Activated CD4-positive, alpha-beta T cell treated with anti-CD3 and anti-CD28 coated beads for 24 hours (primary cell): ENCODE measurements at places on chromosomes 7 and 10.
A peak's percentile ranks its signal among the peaks of the same experiment; 100 is the strongest.

GRCh38 chr7:112009081-112009480 lies 197.1 kb downstream of the DOCK4 start:
- DNase-seq = no peak

DNA sequence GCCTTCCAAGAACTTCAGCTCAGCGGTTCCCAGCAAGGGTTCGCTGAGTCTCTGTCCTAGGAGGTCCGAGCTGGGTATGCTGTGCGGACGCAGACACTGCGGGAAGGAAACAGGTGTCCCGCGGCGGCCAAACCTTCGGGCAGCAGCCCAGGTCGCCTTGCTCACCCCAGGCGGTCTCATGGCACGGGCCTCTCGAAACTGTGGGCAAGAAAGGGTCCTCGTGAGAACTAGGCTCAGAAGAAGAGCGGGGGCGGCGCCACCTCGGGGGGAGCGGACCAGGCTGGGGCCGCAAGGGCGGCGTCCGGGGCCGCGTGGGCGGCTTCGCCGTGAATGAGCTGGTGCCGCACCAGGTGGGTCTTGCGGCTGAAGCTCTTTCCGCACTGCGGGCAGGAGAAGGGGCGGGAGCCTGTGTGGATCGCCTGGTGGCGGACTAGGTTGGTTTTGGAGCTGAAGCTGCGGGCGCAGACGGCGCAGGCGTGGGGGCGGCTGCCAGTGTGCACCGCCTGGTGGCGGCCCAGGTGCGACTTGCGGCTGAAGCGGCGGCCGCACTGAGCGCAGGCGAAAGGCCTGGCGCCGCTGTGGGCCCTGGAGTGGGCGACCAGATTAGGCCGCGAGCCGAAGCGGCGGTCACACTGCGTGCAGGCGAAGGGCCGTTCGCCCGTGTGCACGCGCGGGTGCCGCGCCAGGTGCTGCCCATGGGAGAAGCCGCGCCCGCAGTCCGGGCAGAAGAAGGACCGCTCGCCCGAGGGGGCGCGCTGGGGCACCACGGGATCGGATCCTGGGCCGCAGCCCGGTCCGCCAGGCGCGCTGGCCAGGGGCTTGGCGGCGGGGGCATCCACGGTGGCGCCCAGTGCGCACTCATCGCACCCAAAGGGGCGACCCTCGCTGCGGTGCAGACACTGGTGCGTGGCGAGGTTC lies 8.6 kb downstream of the ZNF467 start:
- no peak for DNase-seq

- DNase-seq = no peak
These were observed 410.3 kb upstream of the ZWINT start for GRCh38 chr10:56771343-56771742.

DNA sequence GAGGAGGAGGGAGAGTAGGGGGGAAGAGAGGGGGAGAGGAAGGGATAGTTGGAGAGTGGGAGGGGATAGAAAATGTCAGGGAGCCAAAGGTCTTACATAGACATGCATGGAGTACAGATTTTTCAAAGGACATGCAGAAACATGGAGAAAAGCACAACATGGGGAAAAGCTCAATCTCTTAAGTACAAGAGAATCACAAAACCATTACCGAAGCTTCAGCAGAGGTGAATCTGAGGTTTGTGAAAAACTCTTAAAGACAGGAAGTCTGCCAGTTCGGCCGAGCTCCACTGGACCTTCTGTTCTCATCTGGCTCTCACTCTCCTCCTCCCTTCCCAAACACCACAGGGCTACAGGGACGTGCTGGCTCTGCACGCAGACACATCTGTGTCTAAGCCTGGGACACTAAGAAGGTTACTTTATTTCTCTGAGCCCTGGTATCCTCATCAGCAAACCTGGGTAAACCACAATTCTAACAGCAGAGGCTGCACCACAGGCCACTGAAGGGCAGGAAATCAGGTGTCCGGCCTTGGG lies 133.9 kb downstream of the COBL start:
- DNase-seq = no peak

GRCh38 chr10:84269162-84269561 lies 24.3 kb downstream of the RGR start:
- no peak for DNase-seq

GRCh38 chr7:55363386-55364170 lies 1.6 kb upstream of the LANCL2 start:
- DNase-seq = no peak

DNA sequence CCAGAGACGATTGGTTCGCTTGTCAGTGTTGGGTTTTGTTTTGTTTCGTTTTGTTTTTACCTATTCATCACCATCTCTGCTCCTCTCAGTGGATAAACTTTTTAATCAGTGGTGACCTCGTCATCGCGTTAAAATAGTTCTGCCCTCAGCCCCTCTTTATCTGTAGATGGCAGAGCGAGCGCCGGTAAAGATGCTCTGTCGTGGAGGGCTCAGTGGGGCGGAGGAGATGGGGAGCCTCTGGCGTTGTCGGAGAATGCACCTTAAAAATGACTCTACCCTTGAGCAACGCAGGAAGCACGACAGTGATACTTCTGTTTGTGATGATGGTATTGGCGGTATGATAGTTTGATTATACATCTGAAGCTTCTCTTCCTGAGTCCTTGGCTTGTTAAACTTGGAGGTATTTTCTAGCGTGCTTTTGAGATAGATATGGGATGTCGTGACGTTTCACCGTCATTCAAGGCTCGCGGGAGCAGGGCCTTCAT lies 554 bp downstream of the CSGALNACT2 start:
- DNase-seq = peak; percentile 19

DNA sequence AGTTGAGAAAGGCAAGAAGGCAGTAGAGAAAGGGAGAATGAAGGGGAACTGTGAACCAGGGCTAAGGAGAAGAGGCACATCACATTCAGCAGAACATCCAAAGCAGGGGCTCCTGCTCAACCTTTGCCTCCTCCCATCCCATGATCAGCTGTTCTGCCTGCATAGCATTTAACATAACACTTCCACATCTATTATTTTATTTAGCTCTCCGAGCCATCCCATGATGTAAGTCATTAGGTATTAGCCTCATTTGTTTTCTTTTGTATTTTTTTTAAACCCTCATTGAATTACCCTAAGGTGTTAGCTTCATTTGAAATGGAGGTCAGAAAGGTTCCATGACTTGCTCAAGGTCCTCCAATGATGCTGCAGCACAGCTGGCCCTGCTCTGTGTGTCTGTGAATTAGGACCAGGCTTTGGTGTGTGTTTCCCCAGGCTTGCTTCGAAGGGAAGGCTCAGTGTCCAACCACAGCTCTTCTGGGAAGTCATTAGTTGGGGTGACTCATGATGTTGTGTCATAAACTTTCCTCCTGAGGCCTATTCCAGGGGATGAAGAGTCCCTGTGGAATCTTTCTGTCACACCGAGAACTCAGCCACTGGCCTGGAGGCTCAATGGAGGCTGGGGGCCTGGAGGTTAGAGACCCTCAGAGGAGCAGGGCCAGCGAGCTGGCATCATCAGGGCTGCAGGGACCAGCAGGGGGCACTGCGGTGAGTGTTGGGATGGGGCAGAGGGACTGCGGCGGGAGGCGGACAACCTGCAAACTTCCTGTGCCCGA lies 16.5 kb downstream of the NPFFR1 start:
- no peak for DNase-seq

- no peak for DNase-seq
These were observed 39.2 kb downstream of the DNAJC9 start for GRCh38 chr10:73207883-73208282.

DNA sequence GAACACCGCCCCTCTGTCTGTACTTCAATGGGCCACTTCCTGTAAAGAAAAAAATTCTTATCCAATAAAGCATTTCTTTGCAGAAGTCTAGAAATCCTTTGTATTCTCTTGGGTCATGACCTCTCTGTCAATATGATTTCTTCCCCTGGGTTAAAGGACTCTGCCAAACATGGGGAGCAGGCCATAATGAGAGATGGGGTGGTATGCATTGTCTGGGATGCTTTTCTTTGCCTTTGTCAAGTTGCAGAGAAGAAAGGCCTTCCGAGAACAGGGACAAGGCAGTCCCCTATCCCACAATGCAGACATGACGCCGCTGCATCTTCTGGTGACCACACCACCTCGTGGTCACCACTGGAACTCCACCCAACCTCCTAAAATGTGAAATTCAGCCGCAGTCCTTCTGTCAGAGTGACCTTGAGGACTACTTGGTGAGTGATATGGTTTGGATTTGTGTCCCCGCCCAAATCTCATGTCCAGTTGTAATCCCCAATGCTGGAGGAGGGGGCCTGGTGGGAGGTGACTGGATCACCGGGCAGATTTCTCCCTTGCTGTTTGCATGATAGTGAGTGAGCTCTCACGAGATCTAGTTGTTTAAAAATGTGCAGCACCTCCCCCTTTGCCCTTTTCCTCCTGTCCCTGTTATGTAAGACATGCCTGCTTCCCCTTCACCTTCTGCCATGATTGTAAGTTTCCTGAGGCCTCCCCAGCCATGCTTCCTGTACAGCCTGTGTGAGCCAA lies 15.2 kb upstream of the FRMPD2 start:
- DNase-seq = no peak

DNA sequence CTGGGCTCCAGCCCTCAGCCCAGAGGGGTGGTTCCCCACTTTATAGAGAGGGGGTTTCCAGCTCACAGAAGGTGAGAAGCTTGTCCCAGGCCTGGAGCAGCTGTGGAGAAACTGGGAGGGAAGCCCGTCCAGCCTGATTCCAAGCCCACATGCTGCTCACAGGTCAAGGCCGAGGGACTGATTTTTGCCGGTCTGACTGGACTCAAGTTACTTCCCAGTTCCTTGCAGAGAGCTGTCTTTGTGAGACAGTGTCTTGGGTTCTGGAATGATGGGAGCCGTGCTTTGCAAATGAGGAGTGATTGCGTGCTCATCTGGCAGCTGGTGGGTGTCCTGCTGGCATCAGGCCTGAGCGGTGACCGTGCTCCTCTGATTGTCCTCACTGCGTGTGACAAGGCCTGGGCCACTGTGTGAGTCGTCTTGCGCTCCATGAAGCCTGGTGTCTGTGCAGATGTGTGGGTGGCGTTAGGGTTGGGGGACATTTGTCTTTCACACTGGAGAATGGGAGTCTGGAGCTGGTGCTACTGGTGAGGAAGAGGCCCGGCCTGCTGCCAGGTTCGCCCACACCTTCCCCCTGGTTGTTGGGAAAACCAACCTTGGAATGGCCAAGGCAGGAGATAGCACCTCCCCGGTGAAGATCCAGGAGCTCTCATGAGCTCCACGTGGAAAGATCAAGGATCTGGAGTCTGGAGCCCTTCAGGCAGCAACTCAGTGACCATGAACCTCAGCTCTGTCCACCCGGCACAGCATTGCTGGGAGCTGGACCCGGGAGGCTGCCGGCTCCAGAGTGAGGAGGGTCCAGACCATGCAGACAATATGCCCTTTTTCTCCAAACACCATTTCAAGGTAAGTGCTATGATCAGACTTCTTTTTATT lies 129.6 kb downstream of the SMURF1 start:
- DNase-seq = no peak

- no peak for DNase-seq
These were observed 44.1 kb upstream of the LAMB1 start for GRCh38 chr7:108046952-108047506.

DNA sequence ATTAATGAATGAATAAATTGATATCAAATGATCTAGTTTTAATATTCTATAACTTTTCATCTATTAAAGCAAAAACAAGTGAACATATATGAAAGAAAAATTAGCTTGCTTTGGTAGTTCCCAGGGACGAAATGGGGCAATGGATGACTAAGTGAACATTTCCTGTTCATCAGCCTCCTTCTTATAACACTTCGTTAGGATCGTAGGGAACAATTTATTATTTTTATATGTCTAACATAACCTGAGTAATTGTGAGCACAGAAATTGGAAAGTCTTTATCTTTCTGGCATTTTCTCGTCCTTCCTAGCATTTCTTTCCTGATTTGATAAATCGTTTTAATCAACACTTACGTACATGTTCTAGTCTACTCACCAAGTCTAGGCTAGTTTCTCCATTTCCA lies 59.1 kb upstream of the PPP1R3C start:
- no peak for DNase-seq

GRCh38 chr7:158740657-158741293 lies 36.2 kb upstream of the NCAPG2 start:
- no peak for DNase-seq

GRCh38 chr7:82443036-82443546 lies 486 bp downstream of the CACNA2D1 start:
- no peak for DNase-seq

GRCh38 chr10:15113766-15114165 lies 16.6 kb downstream of the RPP38 start:
- no peak for DNase-seq

DNA sequence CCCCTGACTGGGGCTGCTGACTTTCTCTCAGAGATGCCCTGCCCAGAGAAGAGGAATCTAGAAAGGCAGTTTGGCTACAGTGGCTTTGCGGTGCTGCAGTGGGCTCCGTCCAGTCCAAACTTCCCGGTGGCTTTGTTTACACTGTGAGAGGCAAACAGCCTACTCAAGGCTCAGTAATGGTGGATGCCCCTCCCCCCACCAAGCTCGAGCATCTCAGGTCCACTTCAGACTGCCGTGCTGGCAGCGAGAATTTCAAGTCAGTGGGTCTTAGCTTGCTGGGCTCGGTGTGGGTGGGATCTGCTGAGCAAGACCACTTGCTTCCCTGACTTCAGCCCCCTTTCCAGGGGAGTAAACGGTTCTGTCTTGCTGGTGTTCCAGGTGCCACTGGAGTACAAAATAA lies 734.5 kb upstream of the LRRN3 start:
- no peak for DNase-seq

GRCh38 chr7:32941681-32942414 lies 15.4 kb upstream of the FKBP9 start:
- no peak for DNase-seq

DNA sequence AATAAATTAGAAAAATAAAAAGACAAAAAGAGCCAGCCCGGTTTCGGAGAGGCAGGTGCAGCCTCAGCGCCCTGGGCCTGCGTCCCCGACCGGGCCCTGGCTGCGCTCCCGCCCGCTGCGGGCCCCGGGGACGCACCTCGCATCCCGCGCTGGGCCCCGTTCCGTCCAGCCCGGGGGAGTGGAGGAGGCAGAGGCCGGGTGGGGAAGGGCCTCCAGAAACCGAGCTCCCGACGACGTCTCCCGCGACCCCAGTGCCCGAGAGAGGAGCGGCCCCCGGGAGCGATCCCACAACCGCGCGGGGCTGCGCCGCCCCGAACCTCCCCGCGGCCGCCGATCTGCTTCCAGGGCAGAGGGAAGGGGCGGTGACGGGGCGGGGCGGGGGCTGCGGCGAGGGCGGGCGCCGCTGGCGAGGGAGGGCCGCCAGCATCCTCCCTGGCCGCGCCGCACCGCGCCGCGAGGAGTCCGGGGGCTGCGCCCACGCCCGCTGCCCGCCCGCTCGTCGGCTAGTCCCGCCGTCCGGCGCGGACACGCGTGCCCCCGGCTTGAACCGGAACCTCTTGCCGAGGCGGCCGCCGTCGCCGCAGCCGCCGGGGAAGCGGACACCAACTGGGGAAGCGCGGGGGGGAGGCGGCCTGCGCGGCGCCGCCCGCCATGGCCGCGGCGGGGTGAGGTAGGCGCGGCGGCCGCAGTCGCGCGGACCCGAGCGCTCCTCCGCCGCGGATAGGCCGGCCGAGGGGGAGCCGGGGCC lies at the start of gene CCNY:
TSS of gene CCNY (plus strand) at position 426 of the 748 bp plus-strand sequence. CDS start 545 bp downstream, outside the sequence.
- peak; percentile 67 for DNase-seq

DNA sequence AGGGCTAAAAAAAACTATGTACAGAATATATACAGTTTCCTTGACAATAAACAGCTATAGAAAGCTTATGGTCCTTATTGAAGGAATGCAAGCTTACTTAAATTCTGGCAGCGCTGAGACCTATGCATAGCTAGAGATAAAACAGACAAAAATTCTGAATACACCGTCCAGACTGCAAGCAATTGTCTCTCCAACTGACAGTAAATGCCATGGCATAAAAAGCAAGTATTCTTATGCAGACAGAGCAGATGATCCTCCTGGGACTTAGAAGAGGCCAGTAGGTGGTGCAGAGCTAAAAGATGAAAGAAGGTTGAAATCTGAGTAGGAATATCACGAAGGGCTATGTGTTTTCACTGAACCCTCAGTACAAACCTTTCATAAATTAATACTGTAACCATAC lies 157.0 kb upstream of the CACNA2D1 start:
- DNase-seq = no peak

- DNase-seq = no peak
These were observed 845.0 kb downstream of the CNTNAP2 start for GRCh38 chr7:146961617-146962016.
